ENCODE measurements at places on chromosomes 1 and 21.

- no peak for DNase-seq
Measured at GRCh38 chr1:84225646-84226045, 75.9 kb upstream of the SAMD13 start.

- DNase-seq, result no peak
Measured at GRCh38 chr1:19354531-19354981, 42.4 kb downstream of the SLC66A1 start.

GRCh38 chr1:43021547-43022474 is 63.1 kb upstream of the SLC2A1 start:
- DNase-seq, result no peak

DNA sequence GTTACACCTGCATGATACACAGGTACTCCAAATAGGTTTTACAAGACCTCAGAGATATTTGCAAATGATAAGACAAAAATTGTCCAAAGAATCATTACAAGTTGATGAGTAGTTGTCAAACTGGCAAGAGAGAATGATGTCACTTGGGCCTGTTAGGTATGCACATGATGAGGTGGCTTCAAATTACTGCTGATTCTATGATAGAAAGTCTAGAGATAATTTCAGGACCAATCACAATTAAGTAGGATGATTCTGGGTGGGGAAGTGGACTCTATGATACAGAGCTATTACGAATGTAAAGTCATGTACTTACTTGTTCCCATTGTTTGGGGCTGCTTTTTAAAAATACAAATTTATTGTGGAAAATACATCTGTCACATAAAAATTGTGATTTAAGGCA is 5.2 kb upstream of the SPRR1B start:
- no peak for DNase-seq

DNA sequence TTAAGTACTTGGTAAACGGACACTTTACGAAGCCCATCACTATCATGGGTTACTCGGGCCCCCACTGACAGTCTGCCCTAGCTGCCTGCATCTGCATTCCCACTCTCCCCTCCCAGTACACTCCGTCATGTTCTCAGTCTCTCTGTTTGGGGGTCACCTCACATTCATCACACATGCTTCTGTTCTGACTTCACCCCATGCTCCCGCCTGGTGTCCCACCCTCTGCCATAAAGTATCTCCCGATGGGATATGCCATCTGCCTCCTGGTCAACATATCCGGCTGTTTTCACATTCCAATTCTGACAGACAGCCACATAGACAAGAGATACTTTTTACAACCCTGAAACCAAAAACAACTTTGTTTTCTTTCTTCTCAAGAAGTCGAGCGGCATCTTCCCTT is 1.0 kb downstream of the OLFML2B start:
- DNase-seq, result no peak

GRCh38 chr1:119623678-119624077 is 24.4 kb downstream of the ZNF697 start:
- DNase-seq, result no peak

- DNase-seq, result no peak
Measured at GRCh38 chr1:1517973-1518620, 6.1 kb downstream of the ATAD3A start.

GRCh38 chr1:93636712-93637111 is 44.9 kb downstream of the BCAR3 start:
- DNase-seq, result no peak

DNA sequence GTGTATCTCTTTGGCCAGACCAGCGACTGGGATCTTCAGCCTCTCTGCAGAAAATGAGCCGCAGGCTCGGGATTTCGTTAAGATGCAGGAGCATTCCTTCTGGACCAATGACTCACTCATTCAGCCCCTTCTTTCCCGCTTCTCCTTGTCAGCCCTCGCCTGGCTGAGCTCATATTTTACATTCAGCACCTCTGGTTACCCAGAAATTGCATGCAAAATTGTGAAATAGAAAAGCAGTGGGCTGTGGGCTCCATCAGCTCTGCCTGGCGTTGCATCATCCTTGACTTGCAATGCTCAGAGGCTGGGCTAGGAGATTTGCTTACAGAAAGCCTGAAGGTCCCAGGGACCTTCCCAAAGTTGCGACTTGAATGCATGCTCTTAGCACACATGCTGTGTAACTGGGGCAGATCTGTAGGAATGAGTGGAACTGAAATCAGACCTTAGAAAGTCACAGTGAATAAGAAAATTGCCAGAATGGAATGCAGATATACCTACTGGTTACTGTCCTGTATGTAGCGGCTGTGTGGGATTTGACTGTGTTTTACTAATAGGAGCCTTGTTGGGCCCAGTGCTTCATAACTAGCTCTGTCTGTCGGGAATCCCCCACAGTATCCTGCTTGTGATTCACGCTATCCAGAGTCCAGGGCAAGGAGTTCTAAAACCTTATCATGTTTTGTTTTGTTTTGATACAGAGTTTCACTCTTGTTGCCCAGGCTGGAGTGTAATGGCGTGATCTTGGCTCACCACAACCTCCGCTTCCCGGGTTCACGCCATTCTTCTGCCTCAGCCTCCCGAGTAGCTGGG is 444.8 kb downstream of the KIF26B start:
- no peak for DNase-seq

- DNase-seq, result no peak
Measured at GRCh38 chr1:66315671-66316070, 218.3 kb upstream of the SGIP1 start.

- DNase-seq, result peak; percentile 64
Measured at GRCh38 chr1:156104065-156104810, 10.3 kb upstream of the LMNA start.

DNA sequence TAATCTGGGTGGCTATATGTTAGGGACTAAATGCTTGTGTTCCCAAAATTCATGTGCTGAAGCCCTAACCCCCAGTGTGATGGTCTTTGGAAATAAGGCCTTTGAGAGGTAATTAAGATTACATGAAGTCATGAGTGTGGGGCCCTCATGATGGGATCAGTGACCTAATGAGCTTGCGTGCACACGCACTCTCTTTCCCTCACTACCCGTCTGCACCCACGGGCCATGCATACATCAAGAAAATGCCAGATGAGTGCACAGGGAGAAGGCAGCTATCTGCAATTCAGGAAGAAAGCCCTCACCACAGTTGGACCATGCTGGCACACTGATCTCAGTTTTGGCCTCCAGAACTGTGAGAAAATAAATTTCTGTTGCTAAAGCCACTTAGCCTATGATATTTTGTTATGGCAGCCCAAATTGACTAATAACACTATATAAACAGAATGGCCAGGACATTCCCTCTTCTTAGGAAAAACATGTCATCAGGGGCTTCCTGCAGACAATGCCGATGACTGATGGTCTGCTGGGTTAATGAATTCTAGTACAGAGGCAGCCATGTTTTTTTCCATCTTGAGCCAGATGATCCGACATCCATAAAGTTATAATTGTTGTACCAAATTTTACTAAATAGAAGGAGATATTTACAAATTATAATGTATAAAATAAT is 18.1 kb upstream of the MYOG start:
- no peak for DNase-seq

DNA sequence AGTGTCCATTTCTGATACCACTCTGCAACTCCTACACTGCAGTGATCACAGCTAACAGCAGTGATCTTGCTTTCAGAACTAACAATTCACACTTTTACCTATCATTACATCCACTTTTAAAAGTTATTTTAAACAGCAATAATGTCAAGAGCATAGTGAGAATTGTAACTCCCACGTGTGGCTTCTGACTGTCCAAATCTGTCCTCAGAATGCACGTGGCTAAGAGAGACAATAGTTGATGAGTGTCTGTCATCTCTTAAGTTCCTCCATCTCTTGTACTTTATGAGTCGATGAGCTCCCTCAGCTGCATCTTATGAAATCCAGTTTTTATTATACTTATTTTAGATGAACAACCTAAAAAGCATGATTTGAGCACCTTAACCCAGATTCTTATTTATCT is 16.5 kb upstream of the CFHR5 start:
- no peak for DNase-seq

GRCh38 chr1:9842073-9842711 is 18.4 kb upstream of the CLSTN1 start:
- DNase-seq, result no peak

GRCh38 chr21:18951271-18952038 is 547.9 kb upstream of the TMPRSS15 start:
- DNase-seq, result no peak

- DNase-seq, result no peak
Measured at GRCh38 chr21:37551331-37551992, 184.9 kb downstream of the DYRK1A start.

DNA sequence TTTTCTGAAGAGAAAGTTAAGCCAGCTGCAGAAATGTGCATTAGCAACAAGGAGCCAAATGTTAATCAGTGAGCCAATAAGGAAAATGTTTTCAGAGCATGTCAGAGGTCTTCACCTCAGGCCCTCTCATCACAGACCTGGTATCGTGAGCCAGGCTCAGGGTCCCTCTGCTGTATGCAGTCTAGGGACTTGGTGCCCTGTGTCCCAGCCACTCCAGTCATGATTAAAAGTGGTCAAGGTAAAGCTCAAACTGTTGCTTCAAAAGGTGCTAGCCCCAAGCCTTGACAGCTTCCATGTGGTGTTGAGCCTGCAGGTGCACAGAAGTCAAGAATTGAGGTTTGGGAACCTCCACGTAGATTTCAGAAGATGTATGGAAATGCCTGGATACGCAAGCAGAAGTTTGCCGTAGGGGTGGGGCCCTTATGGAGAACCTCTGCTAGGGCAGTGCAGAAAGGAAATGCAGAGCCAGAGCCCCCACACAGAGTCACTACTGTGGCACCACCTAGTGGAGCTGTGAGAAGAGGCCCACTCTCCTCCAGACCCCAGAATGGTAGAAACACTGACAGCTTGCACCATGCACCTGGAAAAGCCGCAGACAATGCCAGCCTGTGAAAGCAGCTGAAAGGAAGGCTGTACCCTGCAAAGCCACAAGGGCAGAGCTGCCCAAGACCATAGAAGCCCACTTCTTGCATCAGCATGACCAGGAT is 1128.7 kb downstream of the AMY1C start:
- DNase-seq, result no peak

DNA sequence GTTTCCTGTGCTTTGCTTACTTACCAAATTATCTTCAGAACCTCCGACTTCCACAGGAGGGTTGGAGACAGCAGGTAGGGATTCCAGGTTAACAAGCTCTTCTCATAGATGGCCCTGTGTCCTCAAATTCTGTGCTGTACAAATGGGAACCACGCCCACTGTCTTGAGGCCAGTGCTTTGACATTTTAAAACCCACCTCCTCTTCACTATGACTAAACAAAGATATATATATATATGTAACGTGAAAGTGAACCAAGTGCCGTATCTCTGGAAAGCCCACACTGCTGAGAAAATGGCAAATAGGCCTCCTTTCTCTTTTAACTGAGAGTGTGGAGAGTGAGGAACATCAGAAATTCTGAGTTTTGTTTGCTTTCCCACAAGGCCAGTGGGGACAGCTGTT is 99.6 kb downstream of the ZBTB18 start:
- no peak for DNase-seq

DNA sequence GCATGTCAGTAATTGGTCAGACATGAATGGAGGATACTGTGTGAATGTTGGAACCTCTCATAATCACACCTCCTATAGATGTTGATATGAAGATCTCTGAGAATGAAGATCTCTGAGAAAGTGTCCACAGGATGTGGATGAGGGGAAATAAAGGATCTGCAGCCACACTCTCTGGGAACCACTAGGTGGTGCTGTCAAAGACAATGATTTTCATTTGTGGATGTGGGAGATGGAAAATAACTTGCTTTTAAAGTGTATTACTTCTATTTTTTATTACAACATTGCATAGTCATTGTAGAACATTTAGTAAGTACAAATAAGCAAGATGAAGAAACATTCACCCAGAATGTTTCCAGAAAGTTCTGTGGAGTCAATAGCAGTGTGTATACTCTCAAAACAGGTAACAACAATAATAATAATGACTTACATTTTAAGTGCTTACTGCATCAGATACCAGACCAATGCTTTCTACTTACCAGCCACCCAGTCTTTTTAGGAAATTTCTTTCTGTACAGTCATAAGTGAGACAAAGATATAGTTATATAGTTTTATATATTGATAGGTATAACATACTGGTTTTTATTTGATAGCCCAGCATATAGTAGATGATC is 128.2 kb downstream of the ATG4C start:
- no peak for DNase-seq

Measured in activated CD4-positive, alpha-beta T cell treated with anti-CD3 and anti-CD28 coated beads, Interleukin-2, amount 50 U/mL, for 1 hour (primary cell).